Renal cortex interstitium (tissue), 15 donors: ENCODE measurements at places on chromosomes 6 and 20. TPM values are rescaled to one million over a fixed set of nuclear protein-coding genes. Genes with fewer than 3 reads are reported as not detected.

DNA sequence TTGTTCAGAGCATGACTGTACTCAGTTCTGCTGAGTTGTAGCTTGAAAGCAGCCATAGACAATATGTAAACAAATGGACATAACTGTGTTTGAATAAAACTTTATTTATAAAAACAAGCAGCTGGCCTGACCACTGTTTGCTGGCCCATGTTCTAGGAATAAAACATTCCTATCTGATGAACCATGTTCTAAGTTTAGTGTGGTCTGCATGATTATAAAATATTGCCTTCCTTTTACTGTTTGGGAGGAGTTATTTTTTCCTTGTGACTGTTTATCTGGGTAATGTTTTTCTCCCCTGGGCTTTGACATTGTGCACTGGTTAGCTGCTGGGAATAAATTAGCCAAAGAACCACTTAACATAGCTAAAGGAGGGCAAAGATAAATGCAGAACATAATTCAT lies 55.1 kb downstream of the CDS2 start:
- no peak for DNase-seq

DNA sequence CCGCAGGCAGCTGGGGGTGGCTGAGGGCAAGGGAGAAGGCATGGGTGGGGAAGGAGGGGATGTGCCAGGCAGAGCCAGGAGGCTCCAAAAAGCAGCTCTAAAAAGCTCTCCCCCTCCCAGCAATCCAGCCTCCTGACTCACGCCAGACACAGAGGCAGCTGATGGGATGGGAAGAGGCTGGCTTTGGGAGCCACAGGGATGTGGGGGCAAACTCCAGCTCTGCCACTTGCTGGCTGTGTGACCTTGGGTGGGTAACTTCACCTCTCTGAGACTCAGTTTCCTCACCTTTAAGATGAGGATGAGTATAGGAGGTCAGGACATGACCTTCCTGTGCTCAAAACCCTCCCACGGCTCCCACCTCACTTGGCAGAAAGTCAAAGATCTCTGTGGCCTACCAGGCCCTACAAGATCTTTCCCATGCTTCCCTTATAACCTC lies 148.9 kb downstream of the CEBPB start:
- DNase-seq, result no peak

DNA sequence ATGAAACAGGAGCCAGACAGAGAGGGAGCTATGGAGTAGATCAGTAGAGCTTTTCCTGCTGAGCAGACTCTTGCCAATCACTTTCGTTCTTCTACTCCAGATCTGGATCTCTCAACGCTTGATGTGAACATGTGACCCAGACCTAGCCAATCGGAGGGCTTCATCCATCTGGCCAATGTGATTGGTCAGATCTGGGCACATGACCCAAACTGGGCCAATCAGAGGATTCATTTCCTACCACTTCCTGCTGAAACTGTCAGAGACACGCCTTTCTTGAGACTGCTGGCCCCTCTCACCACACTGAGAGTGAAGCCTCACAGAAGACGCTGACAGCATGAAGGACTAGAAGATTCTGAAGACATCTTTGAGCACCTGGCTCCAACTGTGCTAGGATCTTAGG lies 44.2 kb upstream of the ZMYND8 start:
- no peak for DNase-seq

DNA sequence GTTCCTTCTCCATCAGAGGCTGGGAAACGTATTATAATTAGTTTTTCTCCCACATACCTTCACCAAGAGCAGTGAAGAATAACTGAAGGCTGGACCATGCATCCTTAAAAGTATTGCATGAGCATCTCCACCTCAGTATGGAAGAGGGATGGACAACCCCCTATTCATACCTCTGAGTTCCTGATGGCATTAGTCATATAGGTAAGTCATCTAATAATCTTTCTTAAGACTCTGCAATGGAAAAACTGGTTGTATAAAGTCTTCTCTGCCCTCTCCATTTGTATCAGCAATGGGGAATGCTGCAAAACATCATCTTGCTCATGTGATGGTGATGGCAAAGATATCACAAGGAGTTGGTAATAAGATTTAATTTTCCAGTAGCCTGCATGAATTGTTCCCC lies 24.5 kb downstream of the PGM3 start:
- DNase-seq, result no peak

The TFAP2D gene
- polyA plus RNA-seq, result not detected

DNA sequence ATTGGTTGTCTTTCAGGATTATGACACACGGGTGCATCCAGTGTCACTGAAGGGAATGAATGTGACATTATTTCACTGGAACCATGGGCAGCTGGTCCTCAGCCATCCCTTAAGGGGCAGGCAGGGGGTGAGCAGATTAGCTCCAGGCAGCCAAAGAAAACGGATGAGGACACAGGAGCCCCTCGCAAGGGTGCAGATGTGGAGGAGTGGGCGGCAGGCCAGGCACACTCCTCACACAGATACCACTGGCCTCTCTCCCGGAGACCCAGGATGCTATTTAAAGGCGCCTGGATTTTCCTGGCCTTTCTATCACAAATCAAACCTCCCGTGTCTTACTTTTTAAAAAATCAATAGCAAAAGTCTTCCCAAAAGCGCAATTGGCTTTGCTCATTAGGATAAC lies 210.4 kb downstream of the TAF4 start:
- DNase-seq, result no peak

DNA sequence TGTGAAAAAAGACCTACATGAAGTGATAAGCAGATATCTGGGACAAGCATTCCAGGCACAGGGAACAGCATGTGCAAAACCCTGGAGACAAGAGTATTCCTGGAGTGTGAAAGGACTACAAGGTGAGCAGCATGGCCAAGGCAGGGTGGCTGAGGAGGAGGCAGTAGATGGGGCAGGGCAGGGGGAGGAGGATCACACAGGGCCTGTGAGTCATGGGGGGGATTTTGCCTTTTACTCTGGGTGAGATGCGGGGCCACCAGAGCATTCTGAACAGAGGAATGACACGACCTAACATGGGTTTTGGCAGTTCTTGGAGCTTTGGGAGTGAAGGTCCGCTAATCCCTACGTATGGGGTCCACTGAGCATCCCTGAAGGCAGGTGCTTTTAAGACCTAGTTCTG lies 69.8 kb upstream of the CCN6 start:
- DNase-seq, result no peak

DNA sequence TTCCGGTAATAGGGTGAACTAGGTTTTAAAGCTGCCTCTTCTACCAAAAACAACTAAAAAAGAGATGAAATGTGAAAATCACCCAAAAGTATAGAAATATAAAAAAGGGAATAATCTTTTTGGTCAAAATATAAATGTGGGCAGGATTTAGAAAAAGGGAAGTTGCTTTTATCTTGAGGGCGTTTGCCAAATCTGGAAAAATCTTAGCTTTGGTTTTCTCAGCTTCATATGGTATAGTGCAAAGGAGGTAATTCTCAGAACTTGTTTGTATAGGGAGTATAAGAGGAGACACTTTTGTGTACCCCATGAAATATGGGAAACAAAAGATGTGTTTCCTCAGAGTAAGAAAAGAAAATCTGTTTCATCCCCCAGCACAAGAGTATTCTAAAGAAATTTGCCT lies 54.2 kb upstream of the TRIM26 start:
- no peak for DNase-seq

- peak; percentile 36 for DNase-seq
Measured at GRCh38 chr6:32973144-32974015, 5.0 kb downstream of the BRD2 start.

GRCh38 chr20:3697588-3698305 lies 14.7 kb downstream of the SIGLEC1 start:
- no peak for DNase-seq

GRCh38 chr20:39880890-39881289 lies 808.1 kb downstream of the MAFB start:
- no peak for DNase-seq

The GSTA3 gene
- polyA plus RNA-seq, result 0.83 TPM

DNA sequence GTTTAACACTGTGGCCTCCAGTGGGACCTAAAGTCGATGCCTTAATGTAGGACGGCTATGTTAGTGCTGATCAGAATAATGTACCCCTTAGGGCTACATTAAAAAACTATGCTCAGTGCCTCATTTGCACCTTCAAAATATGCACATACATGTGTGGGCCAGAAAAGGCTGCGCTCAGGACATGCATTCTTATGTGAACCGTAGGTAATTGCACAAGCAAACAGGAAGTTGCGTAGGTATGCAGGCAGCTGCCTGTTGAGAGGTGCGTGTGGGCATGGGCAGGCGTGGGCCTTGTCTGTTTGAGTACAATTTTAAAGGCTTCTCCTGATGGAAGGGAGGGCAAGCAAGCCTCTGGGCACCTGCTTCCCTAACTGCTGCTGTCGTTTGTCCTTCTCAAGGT lies 116.2 kb upstream of the JAG1 start:
- no peak for DNase-seq

GRCh38 chr20:14232650-14233049 lies 104.8 kb downstream of the FLRT3 start:
- DNase-seq, result no peak
